Neural crest cell (in vitro differentiated cells): ENCODE measurements at places on chromosomes 3 and 15. TPM values are rescaled to one million over a fixed set of nuclear protein-coding genes. Genes with fewer than 3 reads are reported as not detected.

- no peak for DNase-seq
These were observed 972 bp downstream of the UBA5 start for GRCh38 chr3:132661101-132661500.

GRCh38 chr3:75332794-75333193 is 331.3 kb upstream of the FRG2C start:
- no peak for DNase-seq

GRCh38 chr3:112167758-112168157 is 34.7 kb upstream of the GCSAM start:
- no peak for DNase-seq

DNA sequence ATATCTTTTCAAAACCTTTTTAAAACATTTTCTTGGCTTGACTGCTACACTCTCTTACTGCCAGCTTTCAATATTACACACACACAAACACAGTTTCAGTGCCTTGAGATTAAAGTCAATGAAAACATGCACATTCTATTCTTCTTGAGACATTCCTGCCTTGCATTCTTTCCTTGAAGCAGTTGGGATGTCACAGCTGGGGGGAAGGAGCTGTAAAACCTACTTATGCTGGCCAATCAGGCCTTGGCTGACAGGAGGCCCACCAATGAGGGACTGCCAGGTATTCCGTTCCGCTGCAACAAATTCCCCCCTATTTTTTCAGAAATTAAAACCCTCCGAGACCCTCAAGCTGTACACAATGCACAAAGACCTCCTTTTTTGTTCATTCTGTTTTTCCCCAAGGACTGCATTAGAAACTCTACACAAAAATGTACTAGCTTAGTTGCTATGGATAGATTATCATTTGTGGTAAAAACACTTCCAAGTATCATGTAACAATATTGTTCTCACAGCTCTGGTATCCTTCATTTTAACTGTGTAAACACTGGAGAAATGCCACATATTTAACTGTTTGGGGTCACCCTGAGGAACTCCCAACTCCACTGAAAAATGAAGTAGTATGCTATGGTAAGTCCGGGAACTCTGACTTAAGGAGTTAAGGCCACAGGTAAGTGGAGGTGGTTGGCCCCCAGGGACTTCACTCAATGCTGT is 18.5 kb downstream of the FSTL1 start:
- DNase-seq: no peak

DNA sequence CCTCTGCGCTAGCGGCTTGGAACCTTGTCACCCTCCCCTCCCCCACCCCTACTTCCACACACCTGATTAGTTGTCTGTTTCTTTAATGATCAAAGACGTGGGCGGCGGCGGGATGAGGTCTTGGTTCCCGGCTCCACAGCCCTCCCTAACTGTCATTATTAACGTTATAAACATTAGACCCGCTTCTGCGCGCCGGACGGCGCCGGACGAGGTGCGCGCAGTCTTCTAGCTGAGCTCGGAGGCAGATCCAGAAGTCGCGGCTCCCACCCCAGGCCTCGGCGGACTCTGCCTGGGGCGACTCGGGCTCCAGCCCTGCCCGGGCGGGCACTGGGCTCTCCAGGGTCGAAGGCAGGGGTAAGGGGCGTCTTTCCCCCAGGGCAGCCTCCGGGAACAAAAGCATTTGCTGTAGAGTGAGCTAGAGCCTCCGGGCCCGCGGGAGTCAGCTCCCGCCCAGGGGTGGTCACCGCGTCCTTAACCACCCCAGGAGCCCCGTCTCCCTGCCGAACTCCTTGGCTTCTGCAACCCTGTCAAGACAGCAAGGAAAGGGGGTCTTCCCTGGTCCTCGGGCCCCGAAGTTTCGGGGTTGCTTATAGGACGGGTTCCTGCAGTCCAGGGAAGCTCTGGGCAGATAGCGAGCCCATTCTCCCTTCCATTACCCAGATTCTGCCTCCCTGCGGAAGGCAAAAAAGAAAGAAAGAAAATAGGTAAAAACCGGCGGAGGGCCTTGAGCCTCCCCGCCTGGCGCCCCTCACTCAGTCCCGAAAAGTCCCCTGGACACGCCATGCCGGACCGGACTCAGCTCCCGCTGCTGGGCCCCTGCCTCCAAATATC is 2.2 kb upstream of the ISLR2 start:
- no peak for DNase-seq

- DNase-seq: no peak
These were observed 38.5 kb downstream of the TAMM41 start for GRCh38 chr3:11808231-11808630.

GRCh38 chr3:171966533-171967136 is 72.7 kb upstream of the FNDC3B start:
- no peak for DNase-seq

The KBTBD13 gene
- not detected in 2 replicates for total RNA-seq

DNA sequence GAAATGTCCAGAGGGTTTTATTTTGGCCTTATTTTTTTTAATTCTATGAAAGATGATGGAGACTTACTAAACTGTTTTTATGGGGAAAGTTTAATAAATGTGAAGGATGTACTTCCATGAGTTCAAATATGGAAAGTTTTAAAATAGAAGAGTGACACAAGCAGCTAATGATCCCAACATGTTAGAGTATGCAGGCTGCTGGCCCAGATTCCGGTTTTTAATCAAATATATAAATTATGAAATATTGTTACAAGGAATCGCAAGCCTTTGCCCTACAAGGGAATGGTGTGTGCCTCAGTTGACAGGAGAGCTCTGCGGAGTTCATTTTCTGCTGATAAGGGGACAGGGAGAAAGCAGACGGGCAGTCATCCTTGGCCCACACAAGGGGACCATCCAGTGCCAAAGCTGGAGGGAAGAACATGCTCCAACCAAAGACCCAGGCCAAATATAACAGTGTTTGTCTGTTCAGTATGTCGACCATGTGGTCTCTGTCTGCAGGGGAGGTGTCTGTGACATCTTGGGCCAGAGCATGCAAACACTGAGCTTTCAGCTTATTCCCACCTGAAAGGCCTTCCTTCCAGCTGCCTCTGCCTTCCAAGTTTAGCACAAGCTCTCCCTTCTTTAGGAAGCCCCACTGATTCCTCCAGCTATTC is 69.8 kb downstream of the SSUH2 start:
- no peak for DNase-seq

The NCK1 gene
- total RNA-seq: 24.9 and 33.0 TPM in 2 replicates

The MAGI1 gene
- total RNA-seq: 47.7 and 49.8 TPM in 2 replicates

The GOLGA8B gene
- 45.9 and 52.2 TPM in 2 replicates for total RNA-seq

- DNase-seq: no peak
These were observed 193.0 kb downstream of the VGLL3 start for GRCh38 chr3:86797946-86798345.

The SNX22 gene
- 12.7 and 12.9 TPM in 2 replicates for total RNA-seq

GRCh38 chr3:187919048-187919447 is 173.8 kb upstream of the BCL6 start:
- no peak for DNase-seq

DNA sequence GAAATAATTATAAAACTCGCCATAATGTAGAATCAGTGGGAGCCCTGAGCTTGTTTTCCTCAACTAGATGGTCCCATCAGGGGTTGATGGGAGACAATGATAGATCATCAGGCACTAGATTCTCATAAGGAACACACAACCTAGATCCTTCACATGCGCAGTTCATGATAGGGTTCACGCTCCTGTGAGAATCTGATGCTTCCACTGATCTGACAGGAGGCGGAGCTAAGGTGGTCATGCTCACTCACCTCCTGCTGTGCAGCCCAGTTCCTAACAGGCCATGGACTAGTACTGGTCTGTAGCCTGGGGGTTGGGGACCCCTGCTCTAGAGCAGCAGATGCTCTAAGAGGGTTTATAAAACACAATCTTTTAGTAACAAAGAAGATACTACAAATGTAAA is 183.6 kb downstream of the ANXA2 start:
- DNase-seq: no peak

DNA sequence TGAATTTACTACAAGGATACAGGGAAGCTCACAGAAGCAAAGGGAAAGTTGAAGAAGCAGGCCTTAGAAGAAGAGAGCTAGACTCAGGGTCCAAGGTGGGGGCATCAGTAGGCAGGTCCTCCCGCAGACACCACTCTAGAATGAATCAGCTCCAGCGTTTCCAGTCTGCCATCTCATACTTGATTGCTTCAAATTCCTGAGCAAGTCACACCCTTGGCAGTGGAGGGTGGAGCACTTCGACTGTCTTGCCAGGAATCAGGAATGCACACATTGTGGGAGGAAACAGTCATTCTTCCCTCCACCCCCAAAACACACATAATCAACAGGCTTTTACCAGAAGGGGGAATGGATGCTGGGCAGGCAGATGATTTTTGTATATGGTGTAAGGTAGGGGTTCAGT is 78.5 kb downstream of the CHCHD6 start:
- no peak for DNase-seq

DNA sequence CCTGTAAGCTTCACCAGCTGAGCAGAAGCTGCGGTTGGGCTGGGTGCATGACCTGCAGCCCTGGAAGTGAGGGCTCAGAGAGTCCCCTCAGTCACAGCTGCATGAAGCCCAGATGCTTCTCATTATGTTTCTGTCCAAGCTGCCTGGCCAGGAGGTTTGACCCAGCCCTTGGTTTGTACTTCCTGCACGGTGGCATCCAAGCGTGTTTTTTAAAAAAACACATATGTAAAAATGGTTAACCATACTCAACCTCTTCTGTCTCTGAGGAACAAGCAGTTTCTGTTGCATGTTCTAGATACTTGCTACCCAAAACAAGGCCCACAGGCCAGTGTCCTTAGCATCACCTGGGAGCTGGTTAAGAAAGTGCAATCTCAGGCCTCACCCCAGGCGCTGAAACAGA is 76.0 kb upstream of the ATP10A start:
- no peak for DNase-seq

The ERICH6 gene
- 0.40 and 0.57 TPM in 2 replicates for total RNA-seq

DNA sequence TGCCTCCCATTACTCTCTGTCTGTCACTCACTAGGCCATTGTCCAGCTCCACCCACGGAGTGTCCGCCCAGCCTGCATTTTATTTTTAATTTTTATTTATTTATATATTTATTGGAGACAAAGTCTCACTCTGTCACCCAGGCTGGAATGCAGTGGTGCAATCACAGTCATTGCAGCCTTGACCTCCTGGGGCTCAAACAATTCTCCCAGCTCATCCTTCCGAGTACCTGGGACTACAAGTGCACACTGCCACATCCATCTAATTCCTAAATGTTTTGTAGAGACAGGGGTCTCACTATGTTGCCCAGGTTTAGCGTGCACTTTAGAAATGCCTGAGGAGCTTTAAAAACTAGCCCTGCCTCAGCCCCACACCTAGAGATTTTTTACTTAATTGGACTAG is 141.5 kb downstream of the LIPC start:
- no peak for DNase-seq

GRCh38 chr3:104132566-104133403 is 1233.9 kb upstream of the ALCAM start:
- no peak for DNase-seq

DNA sequence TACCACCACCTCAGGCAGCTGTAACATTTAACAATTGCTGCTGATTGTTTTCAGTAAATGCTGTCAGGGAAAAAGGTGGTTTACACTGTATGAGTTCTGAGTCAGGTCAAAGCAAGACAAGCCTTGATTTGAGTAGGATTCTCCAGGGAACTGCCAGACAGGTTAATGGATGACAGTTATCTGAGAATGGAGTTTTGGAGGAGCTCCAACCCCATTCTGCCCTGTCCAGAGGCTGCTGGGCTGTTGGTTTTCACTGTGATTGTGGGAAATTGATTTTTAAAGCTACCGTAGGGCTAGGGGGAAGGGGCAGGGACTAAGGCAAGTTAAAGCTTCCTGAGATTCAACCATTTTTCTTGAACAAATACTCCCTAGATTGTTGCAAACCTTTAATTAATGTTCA is 39.9 kb downstream of the TICRR start:
- no peak for DNase-seq

GRCh38 chr3:69868841-69869420 is 129.7 kb downstream of the MITF start:
- no peak for DNase-seq

The FAM3D gene
- 0.35 TPM in 1 of 2 replicates, not detected in the other for total RNA-seq

The CIB2 gene
- 36.5 and 37.7 TPM in 2 replicates for total RNA-seq

The FAN1 gene
- 24.1 and 24.9 TPM in 2 replicates for total RNA-seq

DNA sequence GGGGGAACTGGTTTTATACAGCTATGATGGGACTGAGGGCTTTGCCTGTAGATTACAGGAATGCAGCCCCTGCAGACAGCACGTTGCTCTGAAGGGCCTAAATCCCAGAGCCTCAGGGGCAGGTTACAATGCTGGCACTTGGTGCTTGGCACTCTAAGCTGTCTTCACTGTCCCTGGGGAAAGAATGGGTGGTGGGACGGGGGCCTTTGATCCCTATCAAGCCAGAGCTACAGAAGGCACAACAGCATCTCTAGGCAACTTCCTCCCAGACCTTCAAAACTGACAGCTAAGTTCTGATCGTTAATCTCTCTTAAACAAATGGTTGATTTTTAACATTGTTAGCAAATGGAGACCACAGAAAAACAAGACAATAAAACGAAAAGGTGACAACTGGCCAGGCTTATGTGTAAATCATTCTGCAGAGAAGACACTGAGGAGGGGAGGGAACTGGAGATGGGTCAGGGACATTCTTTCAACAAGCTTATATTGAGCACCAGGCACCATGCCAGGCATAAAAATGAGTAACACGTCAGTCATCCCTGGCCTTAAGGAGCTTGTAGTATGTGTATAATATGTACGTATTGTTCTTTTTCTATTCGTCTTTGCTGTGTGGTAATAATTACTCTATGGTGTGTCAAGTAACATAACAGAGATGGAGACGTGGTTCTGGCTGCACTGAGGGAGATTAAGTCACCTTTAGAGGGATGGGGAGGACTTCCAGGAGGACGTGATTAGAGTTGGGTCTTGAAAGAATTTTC is 49.1 kb downstream of the CA12 start:
- DNase-seq: no peak

The C3orf85 gene
- total RNA-seq: not detected in 2 replicates

The SLC2A2 gene
- total RNA-seq: not detected in 2 replicates
